NCI-H1417 treated with DMSO at 0.1 percent for 48 hours (cell line): ENCODE measurements at places on chromosomes 16 and 17.

DNA sequence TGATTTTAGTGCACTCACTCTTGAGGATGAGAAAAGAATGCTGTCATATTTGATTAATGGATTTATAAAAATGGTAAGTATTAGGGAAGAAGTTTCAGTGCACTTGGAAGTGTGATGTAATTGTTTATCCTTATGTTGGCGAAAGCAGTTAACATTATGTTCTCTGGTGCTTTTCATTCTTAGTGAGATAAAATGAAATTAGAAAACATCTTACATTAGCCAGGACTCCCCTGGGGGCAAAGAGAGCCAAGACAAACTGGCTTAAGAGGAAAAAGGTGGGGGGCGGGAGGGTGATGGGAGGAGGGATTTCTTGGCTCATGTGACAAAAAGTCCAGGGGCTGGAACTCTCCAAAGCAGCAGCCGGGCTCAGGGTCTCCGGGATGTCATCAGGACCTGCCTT, 73.2 kb downstream of the KNOP1 start:
- DNase-seq: no peak

DNA sequence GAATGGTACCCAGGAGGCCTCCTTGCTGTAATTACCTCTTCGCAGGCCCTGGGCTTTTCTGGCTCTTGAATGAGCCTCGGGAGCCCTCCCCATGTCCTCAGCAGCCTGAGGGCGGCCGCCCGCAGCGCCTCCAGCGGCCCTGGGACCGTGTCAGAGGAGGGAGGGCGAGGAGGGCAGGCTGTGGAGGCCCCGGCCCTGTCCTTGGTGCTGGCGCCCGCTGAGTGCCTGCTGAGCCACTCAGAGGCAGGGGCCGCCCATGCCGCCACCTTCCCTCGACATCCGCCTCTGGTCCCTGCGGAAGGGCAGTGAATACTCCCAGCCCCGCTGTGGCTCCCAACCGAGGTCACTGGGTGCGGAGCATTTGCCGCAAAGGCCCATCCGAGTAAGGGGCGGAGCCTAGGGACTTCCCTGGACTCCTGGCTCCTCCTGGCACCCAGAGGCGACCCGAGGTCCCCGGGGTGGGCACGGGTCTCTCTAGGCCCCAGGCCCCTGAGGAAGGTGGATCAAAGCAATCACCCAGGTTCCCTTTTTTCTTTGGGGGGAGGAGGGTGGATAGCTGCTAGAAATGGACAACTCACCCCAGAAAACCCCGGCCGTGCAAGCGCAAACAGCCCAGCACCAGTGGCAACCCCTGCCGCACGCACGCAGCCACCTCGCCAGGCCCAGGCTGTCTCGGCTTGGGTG, 2.8 kb downstream of the RBFOX3 start:
- DNase-seq: no peak

DNA sequence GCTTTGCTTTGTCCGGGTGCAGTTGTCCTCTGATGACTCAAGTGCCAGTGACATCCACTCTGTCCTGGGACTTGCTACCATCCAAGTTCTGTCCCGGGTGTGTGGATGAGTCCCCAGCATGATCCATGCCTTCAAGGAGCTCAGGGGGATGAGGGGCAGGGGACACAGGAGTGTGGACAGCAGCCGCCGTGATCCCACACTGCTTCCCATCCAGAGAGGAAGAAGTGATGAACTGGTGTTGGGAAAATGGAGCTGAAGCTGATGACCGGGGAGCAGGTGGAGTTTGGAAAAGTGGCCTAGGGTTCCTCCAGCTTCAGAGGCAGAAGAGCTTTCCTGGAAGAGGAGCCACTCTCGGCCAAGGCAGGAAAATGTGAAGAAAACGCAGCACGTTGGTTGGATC, 249.6 kb upstream of the TNRC6C start:
- DNase-seq: no peak

DNA sequence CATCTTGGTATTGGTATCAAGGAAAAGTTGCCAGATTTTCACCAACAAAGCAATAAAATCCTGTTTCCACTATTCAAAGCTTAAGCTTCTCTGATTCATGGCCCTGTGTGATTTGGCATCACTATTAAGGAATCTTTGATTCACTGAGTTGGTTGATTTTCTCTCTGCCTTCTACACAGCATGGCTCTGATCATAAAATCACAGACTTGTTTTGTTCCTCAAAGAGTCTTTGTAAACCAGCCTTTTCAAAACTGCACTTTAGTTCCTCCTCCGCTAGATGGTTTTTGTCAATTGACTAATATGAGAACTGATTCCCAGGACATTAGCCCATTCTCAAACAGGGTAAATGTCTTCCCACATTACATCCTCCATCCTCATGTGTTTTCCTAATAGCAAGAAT, 197.6 kb downstream of the DNAH9 start:
- no peak for DNase-seq

GRCh38 chr16:79653373-79653891, 52.9 kb upstream of the MAF start:
- no peak for DNase-seq
